Stimulated activated CD8-positive, alpha-beta memory T cell treated with anti-CD3 and anti-CD28 coated beads, Interleukin-2, amount 100 ng/mL, for 1 hour (primary cell): ENCODE measurements at places on chromosomes 13 and 19.

DNA sequence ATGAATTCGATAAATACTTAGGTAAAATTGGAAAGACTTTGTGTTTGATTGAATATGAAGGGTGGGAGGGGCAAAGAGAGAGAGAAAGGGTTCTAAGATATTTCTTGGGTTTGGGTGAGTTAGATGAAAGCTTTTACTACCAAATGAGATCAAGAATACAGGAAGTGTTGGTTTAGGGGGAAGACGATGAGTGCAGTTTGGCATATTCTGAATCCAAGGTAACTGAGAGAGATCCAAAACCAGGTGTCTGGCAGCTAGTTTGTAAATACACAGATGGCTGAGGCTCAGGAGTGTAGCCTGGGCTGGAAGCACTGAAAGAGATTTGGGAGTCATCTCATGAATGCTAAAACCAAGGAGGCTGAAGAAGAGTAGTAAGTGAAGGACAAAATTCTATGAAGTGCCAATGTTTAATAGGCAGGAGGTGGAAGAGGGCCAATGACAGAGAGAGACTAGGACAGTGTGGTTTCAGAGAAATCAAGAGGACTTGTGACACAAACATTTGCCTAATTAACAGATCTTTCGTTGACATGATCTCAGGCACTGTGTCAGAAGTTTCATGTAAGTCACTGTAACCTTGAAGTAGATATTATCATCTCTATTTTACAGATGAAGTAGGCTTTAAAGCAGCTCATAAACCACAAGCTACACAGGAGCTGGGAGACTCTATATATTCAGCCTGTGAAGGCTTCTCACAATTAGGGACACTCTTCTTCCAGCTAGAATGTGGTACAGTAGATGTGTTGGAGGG, 70.2 kb upstream of the ZDHHC20 start:
- no peak for DNase-seq

DNA sequence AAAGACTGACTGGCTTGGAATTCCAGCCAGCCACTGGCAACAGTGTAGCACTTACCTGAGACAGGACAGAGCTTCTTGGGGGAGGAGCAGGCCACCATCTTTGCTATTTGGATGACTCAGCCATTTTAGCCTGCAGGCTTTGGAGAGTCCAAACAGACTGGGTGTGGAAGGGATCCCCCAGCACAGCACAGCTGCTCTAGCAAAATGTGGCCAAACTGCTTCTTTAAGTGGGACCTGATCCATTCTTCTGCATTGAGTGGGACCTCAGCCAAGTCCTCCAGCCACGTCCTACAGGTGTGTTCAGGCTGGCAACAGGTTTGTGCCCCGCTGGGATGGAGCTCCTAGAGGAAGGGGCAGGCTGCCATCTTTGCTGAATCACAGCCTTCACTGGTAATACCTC, 80.0 kb downstream of the NDFIP2 start:
- no peak for DNase-seq

DNA sequence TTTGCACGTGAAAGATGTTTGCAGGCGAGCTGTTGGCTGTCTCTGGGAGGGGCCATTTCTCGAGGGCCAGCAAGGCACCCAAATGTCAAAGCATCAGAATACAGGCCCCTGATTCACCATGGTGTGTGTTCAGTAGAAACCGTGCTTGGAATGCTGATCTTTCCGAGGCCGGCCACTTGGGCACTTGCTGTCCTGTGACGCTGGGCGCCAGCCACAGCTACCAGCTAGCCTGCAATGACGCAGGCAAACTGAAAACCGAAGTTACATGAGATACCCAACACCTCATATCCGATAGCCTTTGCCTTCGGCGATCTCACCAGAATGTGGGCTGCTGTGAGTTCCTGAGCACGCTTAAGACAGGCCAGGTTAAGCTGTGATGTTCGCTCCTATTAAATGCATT, 12.0 kb downstream of the THOP1 start:
- DNase-seq: no peak

DNA sequence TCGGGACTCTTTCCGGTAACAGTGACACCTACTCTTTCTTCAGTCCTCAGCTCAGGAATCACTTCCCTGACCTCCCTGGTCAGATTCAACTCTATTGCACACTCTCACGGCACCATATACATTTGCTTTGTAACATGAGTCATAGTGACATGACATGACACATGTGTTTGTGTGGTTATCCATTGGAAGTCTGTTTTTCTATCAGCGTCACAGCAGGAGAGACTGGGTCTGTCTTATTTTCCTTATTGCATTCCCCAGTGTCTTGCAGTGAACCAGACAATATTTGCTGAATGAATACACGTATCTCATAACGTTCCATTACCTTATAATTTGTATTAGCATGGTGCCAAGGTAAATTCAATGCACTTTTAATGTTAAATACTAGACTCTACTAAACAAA, 102.0 kb downstream of the DCLK1 start:
- DNase-seq: no peak

DNA sequence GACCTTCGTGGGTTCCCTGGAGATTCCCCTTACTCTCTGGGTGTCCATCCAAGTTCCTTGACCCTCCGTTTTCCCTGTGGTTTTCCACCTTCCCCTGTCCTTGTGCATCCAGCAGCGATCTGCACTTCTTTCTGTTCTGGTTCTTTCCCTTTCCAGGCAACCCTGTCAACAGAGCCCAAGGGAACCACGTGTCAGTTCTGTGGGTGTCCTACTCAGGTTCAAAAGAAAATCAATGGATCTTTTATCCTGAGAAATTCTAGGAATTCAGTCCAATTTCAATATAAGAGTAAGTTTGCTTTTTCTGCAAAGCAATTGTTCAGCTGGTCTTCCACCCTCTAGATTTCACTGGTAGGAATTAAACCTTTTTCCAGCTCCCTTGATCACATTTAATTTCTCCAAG, 1394.8 kb upstream of the SLC10A2 start:
- no peak for DNase-seq

DNA sequence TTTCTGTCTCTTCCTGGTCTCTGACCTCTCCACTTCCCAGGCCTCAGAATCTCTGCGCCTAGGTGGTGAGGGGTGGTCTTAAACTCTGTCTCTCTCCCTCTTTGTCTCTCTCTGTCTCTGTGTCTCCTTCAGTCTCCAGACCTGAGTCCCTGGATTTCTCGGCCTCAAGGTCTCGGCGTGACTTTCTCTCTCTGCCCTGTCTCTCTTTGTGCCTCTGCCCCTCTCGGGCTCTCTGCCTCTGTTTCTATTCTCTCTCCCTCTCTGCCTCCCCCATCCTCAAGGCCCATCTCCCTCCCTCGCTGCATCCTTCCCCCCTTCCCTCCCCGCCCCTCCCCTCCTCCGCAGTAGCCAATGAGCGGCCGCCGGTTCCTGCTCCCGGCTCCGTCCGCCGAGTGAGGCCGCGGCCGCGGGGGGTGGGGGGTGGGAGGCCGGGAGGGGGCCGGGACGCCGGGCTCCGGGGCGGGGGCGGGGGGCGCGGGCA, at the start of gene CACNG7:
Gene CACNG7 (plus strand): TSS at position 344 of the 481 bp plus-strand sequence. CDS start 3,554 bp downstream, outside the sequence.
- no peak for DNase-seq

GRCh38 chr13:31675440-31675953, 63.8 kb upstream of the RXFP2 start:
- DNase-seq: no peak

DNA sequence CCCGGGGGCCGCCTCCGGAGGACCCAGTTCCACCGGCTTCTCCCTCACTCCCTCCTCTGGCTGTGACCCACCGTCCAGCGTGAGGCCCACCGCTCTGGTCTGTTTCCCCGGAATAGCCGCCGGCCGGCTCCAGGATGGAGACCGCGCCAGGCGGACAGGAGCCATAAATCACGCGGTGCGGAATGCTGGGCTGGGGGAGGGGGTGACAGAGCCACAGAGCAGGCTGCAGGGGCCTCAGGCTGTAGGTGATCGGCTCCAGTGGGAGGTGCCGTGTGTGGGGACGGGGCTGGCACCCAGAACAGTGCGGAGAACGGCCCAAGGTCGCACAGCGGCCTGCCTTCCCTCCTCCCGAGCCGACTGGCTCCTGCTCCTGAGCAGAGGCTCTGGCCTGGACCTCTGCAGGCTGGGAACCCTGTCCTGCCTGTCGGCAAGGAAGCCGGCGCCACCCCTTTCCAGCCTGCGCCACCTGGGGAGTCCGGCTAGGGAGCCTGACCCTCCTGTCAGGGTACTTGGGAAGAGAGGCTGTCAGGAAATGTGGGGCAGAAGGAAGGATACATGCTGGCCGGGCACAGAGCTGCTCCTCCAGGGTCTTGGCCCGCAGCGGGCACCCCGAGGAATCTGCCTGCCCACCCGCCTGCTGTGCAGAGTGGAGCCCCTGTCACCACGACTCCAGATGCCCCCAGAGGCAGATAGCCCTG, 8.3 kb downstream of the PIAS4 start:
- no peak for DNase-seq

GRCh38 chr19:50796128-50796633, 6.0 kb downstream of the ACP4 start:
- DNase-seq: no peak

DNA sequence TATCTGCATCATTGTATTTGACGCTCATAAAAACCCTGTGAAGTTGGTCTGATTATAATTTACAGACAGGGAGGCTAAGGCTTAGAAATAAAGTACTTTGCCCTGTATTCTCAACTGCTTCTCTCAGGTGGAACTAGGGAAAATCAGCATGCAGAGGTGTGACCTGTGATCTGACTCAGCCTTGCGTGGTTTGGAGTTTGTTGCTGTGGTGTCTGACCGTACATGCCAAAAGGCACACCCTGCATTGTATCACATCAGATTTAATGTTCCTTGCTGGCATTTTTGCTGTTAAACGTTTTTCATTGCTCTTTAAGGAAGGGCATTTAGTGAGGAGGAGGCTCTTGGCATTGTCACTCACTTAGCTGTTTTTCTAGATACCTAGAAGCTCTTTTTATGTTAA, 58.8 kb upstream of the C1QTNF9B start:
- no peak for DNase-seq

GRCh38 chr13:42543215-42543797, 30.6 kb upstream of the TNFSF11 start:
- no peak for DNase-seq

DNA sequence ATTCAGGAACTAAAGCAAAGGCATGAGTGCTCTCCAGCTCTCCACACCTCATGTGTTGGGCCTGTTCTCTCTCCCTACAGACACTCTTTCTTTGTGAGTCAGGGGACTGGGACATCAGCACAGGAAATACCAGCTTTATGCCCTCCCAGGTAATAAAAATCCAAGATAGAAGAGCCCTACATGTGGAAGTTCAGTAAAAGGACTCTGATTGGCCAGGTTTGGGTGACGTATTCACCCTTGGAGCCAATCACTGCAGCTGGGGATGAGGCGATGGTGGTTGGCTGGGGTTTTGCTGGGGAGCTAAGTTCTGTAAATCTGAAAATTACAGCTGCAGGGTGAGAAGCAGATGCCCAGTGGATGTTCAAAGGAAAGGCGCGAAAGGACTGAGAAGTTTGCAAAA, 32.5 kb downstream of the CCDC70 start:
- no peak for DNase-seq

- DNase-seq: no peak
These were observed 60.9 kb downstream of the PEX11G start for GRCh38 chr19:7427944-7428343.

DNA sequence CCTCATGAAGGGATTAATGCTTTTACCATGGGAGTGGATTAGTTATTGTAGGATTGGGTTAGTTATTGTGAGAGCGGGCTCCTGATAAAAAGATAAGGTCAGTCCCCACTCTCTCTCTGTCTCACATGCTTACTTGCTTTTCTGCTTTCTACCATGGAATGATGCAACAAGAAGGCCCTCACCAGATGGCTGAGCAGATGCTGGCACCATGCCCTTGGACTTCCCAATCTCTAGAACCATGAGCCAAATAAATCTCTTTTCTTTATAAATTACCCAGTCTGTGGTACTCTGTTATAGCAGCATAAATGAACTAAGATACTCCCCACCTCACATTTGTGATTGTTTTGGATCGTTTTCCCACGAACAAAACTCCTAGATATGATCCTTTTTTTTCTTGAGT, 353.8 kb downstream of the DNAJC15 start:
- no peak for DNase-seq

DNA sequence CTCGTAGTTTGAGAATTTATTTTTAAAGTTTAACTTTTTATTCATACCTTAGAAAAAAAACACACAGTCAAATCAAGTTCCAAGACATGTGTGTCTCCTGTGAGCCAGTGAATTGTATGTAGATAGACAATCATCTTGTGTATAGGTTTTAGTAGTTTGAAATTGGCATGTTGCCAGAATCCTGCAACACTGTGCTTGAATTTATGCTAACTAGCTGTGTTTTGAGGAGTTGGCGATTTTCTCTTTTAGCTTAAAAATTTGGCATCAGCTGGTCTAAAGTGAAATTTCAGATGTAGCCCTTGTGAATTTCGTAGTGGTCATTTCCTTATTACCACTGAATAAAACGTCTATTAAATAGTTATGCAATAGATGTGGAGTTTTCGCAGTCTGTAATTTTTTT, 213.2 kb downstream of the ATP8A2 start:
- DNase-seq: no peak

DNA sequence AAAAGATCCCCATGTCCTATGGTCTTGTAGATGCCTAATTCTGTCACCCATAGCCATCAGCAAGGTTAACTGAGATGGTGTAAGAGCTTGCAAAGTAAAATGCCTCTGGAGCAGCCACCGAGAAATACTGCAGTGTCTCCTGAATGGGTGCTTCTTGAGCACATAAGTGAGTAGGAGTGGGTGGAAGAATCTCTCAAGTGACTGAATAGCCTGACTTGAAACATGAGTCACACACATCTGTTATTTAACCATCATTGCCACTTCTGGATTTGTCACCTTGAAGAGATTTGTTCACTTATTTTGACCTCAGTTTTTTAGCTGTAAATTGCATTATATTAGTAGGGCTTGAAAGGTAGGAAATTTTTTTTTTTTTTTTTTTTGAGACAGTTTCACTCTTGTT, 2.3 kb downstream of the ZNF714 start:
- no peak for DNase-seq

DNA sequence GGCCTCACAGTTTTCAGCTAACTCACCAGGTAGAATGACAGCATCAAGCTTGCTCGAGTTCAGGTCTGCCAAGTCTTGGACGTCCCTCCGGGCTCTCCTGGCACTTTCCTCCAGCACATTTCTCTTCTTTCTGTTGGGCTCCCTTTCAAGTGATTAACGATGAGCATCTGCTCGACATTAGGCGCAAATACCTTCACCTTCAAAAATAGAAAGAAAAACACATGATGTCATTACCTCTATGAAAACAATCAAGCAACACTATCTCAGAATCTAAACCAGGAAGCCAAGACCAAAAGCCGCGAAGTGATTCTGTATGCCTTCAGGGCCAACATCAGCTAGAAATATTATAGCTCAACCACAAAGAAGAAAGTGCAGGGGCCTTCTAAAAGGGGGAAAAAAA, 15.4 kb upstream of the CLN5 start:
- no peak for DNase-seq

- DNase-seq: no peak
These were observed 240.2 kb downstream of the LHFPL6 start for GRCh38 chr13:39362652-39363381.

GRCh38 chr19:53192771-53193534, at the start of gene ZNF665:
Gene ZNF665, minus strand, starts transcription at chr19:53193358. Its CDS starts 10,460 bp downstream, at chr19:53182898.
- peak; percentile 46 for DNase-seq
